ENCODE measurements at places on chromosomes 1 and 21.

DNA sequence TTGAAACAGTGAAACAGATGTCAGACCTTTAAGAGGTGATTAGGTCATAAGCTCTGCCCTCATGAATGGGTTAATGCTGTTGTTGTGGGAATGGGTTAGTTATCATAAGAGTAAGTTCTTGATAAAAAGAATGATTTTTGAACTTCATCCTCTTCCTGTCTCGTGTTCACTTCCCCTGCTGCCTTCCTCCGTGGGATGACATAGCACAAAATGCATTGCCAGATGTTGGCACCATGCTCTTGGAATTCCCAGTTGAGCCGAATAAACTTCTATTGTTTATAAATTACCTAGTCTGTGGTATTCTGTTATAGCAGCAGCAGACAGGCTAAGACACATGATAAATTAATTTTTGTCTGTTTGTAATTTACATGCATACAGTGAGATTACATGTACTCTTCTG lies 112.0 kb upstream of the LRRC7 start:
- DNase-seq = no peak

DNA sequence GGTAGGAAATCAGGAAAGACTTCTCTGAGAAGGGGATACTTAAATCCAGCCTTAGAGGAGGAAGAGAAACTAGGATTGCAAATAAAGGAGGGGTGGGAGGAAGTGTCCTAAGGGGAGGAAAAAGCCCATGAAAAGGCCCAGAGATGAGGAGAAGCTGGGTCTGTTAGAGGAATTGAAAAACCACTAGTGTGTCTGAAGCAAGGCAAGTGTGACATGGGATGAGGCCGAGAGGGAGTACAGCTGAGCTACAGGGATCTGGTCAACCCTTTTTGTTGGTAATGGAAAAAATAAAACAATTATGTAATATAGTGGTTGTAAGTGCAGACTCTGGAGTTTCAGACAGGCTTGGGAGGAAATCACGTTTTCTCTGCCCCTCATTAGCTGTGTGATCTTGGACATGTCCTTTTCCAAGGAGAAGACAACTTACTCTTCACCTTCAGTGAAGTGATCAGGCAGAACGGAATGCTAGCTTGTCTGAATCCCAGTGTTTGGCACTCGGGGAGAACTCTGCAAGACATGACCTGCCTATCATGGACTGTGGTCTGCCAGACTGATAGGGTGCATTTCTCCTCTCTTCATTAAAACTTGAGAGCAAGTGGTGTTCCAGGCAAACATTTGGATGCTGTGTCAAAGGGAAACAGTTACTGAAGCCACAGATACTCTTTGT lies 7.4 kb upstream of the S100A10 start:
- no peak for DNase-seq

- DNase-seq = no peak
Measured at GRCh38 chr1:202124142-202124541, 1.4 kb downstream of the GPR37L1 start.

GRCh38 chr1:71667216-71667615 lies 586.4 kb upstream of the ZRANB2 start:
- no peak for DNase-seq

- no peak for DNase-seq
Measured at GRCh38 chr1:9900142-9901043, 9.7 kb downstream of the CTNNBIP1 start.

Measured in CD4-positive, alpha-beta T cell treated with Interleukin-4 for 1 hour (primary cell).